ENCODE measurements at places on chromosomes 7 and 10. TPM values are rescaled to one million over a fixed set of nuclear protein-coding genes. Genes with fewer than 3 reads are reported as not detected.

Gene LRMDA
- 8.0 TPM for polyA plus RNA-seq

Gene WEE2
- polyA plus RNA-seq = 0.57 TPM

Gene RBM20
- 1.3 TPM for polyA plus RNA-seq

Gene SLC26A5
- polyA plus RNA-seq = 0.77 TPM

Gene CLDN4
- polyA plus RNA-seq = 1.3 TPM

Gene PNLIPRP3
- polyA plus RNA-seq = not detected

Gene CPA5
- 0.24 TPM for polyA plus RNA-seq

Gene UPK3B
- 1.0 TPM for polyA plus RNA-seq

Gene SUN3
- not detected for polyA plus RNA-seq

Gene HMX2
- 0.09 TPM for polyA plus RNA-seq

Gene VAX1
- not detected for polyA plus RNA-seq

Gene CFTR
- 19.2 TPM for polyA plus RNA-seq

Gene TMEM139
- polyA plus RNA-seq = 2.2 TPM

Gene GIMAP6
- polyA plus RNA-seq = 12.0 TPM

Gene FXYD4
- not detected for polyA plus RNA-seq

Gene NAT16
- 6.9 TPM for polyA plus RNA-seq

Gene ADAM22
- polyA plus RNA-seq = 52.8 TPM

Gene SSC4D
- polyA plus RNA-seq = 4.3 TPM

Gene MACROH2A2
- polyA plus RNA-seq = 84.2 TPM

Gene FAM25A
- polyA plus RNA-seq = not detected

Gene FAM3C
- 171 TPM for polyA plus RNA-seq

Gene NKX2-3
- not detected for polyA plus RNA-seq

Gene PRKAG2
- polyA plus RNA-seq = 42.6 TPM

Gene MAP3K8
- polyA plus RNA-seq = 8.1 TPM

Measured in spinal cord (tissue), 10 donors.